Activated T-helper 1 cell treated with Interleukin-2 at 50 U/mL for 16 hours (primary cell): ENCODE measurements at places on chromosomes 12 and 14.

DNA sequence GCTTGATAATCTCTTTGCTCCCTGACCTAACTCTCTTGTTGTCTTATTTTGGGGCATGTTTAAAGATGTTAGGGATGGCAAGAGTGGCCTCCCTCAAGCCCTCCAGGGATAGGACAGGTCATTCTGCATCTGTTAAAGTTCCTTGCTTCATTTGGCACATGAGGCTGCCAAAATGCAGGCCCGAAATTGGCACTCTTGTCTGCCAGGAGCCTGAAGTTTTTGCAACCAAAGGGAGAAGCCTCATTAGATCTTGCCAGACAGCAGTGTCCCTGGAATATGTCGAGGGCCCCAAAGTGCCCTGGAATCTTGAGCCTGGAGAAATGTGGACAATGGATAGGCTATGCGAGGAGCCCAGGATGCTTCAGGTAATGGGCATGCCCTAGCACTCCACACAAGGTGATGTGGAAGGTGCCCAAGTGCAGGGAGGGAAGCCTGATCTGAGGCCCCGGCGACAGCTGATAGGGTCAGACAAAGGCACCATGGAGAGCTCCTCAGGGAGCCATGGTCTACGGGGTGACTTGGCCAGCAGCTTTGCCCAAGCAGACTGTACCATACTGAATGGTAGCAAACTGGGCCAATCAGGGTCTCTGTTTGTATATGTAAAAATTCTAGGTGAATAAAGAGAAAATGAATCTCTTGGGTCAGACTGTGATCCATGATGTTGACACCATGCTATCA, 173.0 kb upstream of the WSCD2 start:
- no peak for DNase-seq

GRCh38 chr14:100721568-100721967, 5.1 kb upstream of the DLK1 start:
- DNase-seq, result no peak

DNA sequence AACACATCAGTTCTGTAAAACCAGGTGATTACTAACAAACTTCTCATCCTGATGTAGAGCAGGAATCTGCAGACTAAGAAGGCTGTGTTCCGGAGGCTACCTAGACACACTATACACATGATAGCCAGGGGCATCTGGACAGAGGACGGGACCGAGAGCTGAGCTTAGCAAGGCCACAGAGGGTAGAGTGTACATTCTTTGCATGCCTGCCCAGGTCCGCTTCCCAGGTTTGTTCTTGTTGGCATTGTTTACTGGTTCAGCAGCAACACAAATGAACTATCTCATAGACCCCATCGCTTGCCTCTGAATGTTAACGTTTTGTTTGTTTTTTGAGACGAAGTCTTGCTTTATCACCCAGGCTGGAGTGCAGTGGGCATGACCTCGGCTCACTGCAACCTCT, 17.7 kb upstream of the TEAD4 start:
- no peak for DNase-seq

GRCh38 chr12:26149968-26150500, 25.2 kb upstream of the BHLHE41 start:
- DNase-seq, result no peak

DNA sequence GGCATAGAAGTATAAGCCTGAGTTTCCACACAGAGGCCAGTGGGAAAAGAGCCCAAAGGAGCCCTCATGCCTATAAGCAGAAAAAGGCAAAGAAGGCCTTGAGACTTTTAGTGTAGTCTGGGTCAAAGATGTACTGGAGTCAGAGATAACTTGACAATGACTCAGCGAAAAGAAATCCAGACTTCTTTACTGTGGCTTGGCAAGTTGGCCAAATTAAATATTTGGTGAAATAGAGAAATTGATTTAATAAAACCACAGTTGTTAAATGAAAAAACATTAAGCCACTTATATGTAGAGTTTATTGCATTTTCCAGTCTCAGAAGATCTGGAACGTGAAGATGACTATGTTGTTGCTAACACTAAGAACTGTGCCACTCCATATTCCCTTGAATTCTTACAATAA, 105.1 kb downstream of the TMTC3 start:
- DNase-seq, result no peak

DNA sequence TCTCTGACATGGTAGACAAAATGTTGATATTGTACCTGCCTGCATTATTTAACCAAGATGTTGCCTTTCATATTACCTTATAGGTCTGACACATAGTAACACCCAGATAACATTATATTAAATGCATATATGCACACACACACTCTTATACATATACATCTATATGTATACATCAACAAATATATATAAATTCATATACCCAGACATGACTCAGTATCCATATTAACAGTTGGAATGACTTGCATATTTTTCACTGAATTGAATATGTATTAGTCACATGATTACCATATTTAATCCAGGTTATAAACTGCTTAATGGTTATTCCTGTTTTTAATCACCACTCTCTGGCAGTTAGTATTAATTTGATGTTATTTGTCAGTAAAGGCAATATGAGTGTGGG, 85.2 kb downstream of the PAX9 start:
- DNase-seq, result no peak
